ENCODE measurements at places on chromosomes 3 and 15.

- no peak for DNase-seq
Measured at GRCh38 chr15:34011481-34011880, 27.5 kb downstream of the AVEN start.

DNA sequence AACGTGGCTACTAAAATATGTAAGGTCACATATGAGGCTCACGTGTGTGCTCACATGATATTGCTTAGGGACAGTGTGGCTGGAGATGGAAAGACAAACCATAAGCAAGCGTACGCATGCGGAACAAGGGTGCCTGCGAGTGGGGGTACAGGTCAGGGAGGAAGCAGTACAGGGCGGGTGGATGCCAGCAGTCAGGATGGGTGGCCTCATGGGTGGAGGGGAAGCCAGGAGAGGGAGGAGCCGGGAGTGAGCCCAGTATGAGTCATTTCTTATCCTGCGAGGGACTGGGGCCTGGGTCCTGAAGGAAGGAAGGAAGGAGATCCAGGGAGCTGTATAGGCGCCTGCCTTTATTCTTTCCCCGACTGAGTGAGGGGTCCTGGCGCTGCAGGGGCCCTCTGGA lies 42.0 kb upstream of the CGNL1 start:
- no peak for DNase-seq

DNA sequence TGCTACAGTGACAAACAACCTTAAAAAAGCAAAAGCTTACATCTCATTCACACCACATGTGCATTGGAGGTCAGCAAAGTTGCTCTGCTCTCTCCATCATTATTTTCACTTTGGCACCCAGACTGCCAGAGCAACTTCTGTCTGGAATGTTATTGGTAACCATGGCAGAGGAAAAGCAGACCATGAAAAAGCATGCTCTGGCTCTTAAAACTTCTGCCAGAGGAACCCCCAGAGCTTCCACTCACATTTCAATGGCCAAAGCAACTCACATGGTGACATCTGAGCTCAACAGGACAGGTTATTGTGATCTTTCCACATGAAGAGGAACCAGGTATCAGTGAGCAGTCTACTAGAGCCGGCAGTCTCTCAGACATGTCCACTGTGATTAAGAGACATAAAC lies 21.9 kb upstream of the FRMD5 start:
- DNase-seq: no peak

- no peak for DNase-seq
Measured at GRCh38 chr3:140160553-140160952, 225.6 kb downstream of the CLSTN2 start.

GRCh38 chr15:70253461-70254156 lies 155.9 kb upstream of the TLE3 start:
- no peak for DNase-seq

DNA sequence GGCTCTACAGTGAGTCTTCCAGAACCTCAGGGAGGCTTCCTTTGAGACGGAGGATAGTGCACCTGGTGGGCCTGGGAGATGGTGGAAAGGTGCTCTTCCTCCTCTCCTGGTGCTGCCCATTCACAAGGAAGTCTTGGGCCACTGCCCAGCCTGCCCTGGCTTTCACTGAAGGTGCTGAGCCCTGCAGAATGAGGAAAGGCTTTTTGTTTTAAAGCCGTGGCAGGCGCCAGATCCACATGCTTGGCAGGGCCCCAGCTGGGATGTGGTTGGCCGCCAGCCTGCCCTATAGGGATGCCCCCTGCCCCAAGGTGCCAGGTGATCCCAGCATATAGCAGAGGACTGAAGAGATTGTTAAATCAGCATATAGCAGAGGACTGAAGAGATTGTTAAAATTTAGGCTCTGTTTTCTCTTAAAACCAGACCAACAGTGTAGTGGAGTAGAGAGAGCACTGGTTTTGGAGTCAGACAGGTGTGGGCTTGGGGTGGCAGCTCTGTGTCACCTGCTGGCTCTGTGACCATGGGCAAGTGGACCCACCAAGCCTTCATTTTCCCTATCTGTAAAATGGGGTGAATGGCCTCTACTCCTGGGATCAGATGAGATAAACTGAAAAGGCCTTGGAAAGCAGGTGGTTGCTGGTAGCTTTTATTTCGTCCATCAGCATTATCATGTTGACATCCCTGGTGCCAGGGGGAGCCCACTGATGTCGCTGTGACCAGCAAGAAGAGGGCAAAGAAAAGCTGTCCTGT lies 53.3 kb downstream of the SLC6A6 start:
- DNase-seq: no peak

GRCh38 chr15:100941536-100941935 lies 22.4 kb downstream of the LRRK1 start:
- no peak for DNase-seq

DNA sequence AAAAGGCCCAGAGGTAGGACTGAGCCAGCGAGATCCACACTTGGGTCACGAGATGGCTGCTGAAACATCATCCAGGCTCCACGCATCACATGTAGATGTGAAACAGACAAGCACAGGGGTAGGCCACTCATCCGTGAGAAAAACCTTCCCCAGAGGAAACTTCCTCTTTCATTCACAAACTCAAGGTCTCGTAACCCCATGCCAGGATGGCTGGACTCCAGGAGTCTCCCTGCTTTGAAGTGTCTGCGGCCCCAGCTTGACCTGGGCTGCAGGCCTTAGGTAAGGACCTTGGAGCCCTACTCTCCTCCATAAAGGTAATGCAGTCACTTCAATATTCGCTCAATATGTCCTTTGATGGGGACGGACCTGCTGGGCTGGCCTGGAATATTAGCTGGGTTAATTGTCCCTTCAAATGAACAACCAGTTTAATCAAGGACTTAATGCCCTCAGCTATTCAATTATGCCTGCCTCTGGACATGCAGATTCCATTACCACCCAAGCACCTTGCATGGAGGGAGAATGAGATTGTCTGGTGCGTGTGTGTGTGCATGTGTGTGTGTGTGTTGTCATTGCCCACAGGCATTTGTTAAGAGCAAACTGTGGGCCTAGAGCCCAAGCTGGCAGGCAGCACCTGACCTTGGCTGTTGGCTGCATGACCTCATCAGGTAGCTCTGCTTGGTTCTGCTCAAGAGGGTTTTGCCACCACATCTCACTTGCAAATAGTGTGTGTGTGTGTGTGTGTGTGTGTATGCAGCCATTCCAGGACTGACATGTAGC lies 186.9 kb upstream of the TLE3 start:
- DNase-seq: no peak

GRCh38 chr3:46928282-46928681 lies 48.3 kb downstream of the CCDC12 start:
- DNase-seq: no peak

GRCh38 chr15:90597577-90597976 lies 67.9 kb downstream of the CRTC3 start:
- DNase-seq: no peak

- DNase-seq: no peak
Measured at GRCh38 chr15:20358066-20358778, 183.4 kb downstream of the GOLGA6L6 start.

GRCh38 chr15:54424171-54424570 lies 445.9 kb downstream of the UNC13C start:
- no peak for DNase-seq

DNA sequence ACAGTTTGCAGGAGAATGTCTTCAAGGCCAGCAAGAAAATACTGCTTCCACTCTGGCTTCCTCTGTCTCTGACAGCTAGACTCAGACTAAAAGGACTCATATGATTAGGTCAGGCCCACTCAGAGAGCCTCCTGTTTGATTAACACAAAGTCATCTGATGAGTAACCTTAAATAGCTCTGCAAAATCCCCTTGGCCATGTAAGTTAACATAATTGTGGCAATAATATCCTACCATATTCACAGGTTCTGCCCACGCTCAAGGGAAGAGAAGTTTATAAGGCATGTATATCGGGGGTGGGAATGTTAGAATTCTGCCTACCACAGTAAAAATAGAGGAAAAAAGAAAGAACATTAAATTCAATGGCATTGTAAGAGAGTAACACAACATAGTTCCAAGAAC lies 20.6 kb upstream of the HHATL start:
- DNase-seq: no peak

GRCh38 chr3:3355442-3355841 lies 176.0 kb upstream of the CRBN start:
- no peak for DNase-seq

DNA sequence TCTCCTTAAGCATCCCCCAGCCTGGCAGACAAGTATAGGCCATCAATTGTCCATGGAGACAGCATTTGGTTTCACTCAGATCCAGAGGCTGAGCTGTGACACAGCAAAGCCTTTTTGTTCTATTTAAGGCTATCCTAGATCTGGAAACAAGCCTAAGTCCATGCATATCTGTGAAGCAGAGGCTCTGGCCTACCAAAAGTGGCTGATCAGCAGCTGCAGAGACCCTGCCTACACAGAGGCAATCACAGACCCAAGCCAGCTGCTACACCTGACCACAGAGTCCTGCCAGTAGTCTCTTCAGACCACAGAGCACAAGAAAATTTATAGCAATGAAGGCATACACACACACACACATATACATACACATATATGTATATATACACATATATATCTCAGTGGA lies 501.7 kb upstream of the ARPP21 start:
- no peak for DNase-seq

GRCh38 chr3:98440283-98440682 lies 22.7 kb upstream of the OR5K1 start:
- no peak for DNase-seq

GRCh38 chr3:2643606-2644005 lies 466.6 kb downstream of the IL5RA start:
- DNase-seq: no peak

DNA sequence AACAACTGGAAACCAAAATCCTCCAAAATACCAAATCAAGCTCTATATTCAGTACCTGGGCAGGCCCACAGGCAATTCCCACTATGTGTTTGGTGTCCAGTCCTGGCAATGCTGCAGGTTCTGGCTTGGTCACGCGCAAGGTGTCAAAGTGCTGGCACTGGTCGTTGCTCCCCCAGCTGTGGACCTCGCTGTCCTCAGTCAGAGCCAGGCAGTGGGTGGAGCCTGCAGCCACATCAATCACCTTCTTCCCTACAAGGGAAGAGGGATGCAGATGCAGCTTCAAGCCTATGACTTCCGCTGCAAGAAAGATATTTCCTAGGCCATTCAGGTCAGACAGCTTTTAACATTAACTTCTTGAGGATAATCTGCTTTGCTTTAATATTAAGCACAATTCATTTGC lies 61.3 kb downstream of the HERC2 start:
- no peak for DNase-seq

- DNase-seq: no peak
Measured at GRCh38 chr3:152403632-152404066, 134.9 kb downstream of the MBNL1 start.

- peak; percentile 25 for DNase-seq
Measured at GRCh38 chr15:100651253-100651652, 48.9 kb downstream of the ASB7 start.

- DNase-seq: no peak
Measured at GRCh38 chr3:198018416-198018815, 58.4 kb downstream of the LMLN start.

DNA sequence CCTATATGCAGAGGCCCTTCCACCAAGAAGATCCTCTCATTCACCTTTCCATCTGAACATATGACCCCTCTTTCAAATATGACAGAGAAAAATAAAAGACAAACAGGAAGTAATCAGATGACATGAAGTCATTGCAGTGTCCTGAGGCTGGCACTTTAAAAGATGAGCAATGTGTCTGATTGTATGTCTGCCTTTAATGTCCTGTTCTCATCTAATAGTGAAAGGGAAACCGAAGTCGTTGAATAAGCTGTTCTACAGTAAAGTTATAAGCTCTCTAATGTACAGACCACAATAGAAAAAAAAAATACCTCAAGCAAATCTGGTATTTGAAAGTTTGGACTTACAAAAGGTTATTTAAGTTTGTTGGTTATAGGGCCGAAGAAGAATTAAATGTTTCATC lies 243.0 kb downstream of the CLSTN2 start:
- no peak for DNase-seq

DNA sequence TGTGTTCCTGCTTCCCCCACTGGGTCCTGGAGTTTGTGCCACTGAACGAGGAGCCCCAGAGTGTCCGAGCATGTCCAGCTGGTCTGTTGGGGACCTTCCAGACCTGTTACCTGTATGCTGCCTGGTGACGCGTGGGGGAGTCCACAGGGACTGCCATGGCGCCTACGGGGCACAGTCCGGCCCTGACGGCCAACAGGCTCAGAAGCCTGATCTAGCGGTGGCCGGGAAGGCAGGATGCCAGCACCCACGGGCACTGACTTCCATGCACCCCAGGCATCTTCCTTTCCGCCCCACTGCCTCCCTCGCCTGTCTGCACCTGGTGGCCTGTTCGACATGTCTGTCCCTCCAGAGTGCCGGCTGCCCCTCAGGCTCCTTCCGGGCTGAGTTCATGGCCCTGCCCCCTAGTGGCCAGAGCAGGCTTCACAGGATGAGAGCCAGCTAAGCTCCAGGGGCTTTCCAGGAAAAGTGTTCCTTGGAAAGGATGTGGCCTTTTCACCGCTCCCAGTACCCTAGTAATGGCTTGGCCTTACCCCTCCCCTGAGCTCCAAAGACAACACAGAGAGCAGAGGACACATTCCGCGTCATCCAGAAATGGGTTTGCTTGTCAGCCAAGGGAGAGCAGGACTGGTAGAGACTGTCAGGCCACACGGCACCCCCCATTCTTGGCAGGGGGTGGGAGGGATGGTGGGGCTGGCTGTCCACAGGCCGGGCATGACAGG lies 35.7 kb downstream of the NGRN start:
- no peak for DNase-seq

- no peak for DNase-seq
Measured at GRCh38 chr15:92845126-92845508, 55.0 kb upstream of the CHD2 start.

- no peak for DNase-seq
Measured at GRCh38 chr3:114904633-114905032, 242.5 kb downstream of the ZBTB20 start.

DNA sequence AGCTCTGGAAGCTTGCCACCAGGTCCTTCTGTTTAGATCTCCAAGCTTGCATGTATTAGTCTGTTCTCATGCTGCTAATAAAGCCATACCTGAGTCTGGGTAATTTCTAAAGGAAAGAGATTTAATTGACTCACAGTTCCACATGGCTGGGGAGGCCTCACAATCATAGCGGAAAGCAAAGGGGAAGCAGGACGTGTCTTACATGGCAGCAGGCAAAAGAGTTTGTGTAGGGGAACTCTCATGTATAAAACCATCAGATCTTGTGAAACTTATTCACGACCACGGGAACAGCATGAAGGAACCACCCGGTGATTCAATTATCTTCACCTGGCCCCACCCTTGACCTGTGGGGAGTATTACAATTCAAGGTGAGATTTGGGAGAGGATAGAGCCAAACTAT lies 147.0 kb upstream of the PROK2 start:
- DNase-seq: no peak

DNA sequence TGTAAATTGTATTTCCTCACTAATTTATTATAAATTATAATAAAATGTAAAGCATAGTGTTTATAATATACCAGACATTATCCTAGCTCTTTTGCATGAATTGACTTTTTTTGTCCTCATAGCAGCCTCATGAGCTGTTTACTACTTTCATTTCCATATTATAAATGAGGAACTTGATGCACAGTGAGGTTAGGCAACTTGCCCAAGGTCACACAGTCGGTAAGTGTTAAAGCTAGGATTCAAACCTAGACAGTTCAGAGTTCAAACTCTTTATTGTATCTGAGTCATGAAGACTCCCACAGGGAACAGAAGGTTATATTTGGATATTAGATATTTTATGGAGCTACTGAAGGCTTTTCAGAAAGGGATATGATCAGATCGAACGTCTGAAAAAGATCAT lies 322.2 kb upstream of the SATB1 start:
- no peak for DNase-seq

Measured in GM04503 (cell line).